ENCODE measurements at places on chromosomes 12 and 14.

DNA sequence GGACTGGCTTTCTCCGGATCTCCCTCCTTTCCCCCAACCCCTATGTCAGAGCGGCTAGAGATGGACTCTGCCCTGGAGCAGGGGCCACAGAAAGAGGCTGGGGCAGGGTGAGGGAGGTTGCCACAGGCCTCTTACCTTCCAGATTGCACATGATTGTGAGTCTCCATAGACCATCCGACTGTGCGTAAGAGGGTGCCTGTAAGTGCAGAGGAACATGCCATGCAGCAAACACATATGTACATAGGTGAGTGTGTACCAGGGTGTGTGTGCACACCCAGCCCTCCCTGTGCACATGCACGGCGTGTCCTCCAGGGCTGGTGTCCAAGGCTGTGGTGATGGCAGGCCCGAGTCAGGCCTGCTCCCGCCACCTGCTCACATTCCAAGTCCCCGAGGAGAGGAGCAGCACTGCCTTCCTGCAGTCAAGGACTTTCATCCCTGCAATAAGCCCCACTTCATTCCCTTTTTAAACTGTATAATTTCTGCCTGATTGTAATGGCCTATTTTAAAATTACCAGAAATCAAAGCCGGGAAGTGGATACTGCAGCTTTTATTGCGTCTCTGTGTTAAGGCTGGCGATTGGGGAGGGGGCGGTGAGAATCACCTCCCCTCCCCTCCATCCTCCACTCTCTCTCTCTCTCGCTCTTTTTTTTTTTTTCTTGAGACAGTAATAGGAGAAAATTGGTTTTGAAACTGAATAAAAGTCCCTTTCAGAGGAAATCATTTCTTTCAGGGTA is 28.5 kb downstream of the FAM222A start:
- no peak for DNase-seq

DNA sequence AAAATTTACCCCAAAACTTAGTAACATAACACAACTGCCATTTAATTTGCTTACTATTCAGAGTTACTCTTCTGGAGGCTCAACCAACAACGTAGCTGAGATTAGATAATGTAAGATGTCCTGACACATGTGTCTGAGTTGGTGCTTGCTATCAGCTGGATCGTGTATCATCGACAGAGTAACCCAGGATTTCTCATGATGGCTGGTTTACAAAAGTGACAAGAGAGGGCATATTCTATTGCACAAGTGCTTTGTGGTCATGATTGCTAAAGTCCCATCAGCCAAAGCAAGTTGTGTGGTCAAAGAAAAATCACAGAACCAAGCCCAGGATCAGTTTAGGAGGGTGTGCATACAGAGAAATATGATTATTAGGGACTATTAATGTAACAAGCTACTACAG is 73.4 kb downstream of the CAPZA3 start:
- no peak for DNase-seq

GRCh38 chr12:76726626-76727025 is 37.3 kb upstream of the ZDHHC17 start:
- DNase-seq: no peak

DNA sequence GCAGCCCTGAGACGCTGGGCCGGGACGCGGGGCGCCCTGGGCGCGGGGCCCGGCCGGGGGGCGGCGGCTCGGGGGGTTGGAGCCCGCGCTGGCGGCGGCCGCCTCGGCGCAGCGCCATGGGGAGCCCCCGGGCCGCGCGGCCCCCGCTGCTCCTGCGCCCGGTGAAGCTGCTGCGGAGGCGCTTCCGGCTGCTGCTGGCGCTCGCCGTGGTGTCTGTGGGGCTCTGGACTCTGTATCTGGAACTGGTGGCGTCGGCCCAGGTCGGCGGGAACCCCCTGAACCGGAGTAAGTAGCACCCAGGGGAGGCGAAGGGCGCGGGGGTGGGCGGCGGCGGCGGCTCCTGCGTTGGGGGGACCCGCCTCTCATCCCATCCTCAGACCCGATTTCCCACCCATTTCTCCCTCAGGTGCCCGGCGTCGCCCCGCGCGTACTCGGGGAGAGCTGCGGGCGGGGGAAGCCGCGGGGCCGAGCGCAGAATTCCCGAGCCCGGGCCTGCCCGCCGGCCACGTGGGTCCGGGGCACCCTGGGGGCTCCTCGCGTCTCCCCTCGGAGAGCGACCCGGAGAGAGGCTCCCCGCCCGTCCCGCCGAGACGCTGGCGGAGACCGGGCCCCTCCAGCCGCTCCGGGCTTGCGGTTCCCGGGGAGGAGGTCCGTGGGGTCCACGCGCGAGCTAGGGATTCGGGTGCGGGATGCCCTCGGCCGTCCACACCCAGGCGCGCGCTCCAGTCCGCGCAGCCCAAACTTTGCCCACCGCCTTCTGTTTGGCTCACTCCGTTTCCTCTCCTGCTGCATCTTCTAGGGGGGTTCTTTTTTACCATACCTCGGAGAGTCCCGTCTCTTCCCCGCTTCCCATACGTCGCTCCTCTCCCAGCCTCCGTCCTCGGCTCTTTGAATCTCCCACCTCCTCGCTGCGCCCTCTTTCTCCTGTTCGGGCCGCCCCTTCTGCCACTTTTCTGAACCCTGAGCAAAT is 807 bp downstream of the B4GALNT3 start:
- DNase-seq: no peak

- no peak for DNase-seq
Observed at GRCh38 chr12:98578821-98579220, 14.7 kb upstream of the SLC25A3 start.

DNA sequence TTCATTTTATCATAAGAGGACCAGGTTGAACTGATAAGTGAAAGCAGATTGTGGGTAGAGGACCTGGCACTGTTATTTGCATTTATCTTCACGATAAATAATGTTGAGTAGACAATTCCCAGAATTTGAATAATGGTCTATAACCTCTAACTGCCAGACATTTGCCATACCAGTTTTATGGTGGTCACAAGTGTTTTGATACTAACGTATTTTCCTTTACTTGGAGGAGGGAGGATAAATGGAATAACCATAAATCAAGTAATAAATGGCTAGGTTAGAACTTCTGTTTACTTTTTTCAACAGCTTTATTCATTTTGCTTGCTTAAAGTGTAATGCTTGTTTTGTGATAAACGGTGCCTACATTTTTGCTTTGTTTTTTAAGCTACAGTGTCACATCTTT is 9.5 kb downstream of the PAX9 start:
- DNase-seq: no peak

DNA sequence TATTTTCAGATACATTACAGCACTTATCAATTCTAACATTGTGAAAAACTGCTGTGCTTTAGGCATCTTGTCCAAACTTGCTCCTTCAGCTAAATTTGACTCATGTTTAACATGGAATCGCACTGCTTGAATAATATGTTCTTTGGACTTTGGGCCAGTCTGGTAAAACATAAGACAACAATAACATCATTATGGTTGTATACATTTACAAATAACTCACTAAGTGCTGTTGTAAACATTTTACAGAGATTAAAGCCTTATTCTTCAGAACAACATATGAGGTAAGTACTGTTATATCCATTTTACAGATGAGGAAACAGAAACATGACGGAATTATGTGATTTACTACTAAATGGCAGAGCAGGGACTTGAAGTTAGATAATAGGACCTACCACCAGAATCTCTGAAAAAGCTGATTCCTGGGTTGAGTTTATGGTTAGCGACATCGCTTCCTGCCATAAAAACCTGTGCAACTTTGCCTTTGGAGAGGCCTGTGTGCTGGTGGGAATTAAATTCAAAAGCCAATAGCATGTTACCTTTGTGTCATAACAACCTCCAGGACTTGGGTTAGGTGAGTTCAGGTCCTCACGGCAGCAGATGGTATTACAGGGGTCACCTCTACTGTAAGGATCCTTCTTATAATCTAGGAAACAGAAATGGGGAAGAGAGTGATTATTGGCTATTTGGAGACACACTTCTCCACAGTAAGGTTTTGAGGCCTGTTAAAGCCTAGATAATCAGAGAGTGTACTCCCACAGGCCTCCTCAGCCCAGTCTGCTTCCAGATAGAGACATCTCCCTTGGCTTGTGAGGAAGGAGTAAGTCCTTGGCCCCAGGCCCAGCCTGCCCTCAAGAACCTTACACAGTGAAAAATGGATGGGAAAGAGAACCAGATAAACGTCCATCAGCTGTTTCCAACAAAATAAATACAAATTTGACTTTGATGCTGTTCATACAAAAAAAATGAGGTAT is 61.8 kb downstream of the PLBD1 start:
- DNase-seq: no peak

DNA sequence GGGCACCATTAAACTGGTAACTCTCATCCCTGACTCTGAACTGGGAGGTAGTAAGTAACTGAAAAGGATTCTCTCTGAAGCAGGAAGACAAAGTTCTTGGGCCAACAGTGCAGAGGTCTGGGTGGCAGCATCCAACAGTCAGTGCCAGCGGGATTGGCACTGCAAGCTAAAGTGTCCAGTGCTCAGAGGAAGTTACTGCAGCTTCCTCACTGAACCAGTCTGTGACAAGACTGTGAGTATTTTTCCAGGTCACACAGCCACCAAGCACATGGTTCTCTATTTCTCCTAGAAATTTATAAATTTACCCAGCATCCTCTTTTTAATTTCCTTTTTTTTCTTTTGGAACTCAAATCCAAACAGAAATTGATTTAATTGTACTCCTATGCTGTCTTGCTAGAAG is 81.6 kb upstream of the FAR2 start:
- DNase-seq: no peak

DNA sequence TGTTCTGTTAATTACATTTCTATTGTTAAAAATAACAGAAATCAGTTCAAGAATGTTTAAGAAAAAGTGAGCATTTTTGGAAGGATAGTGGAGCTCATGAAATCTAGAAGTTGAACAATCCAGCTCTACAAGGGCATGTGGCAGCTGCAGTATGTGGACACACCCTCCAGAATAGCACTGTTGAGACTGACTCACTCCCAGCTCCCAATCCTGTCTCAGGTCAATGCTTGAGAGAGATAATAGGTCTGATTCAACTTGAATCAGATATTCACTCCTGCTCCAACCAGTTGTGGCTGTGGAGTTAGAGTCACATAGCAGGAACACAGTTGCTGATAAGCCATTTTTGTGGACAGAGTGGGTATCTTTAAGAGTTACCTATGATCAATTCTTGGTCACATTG is 113.0 kb upstream of the NTF3 start:
- peak; percentile 23 for DNase-seq
